Stimulated activated CD4-positive, alpha-beta T cell treated with anti-CD3 and anti-CD28 coated beads, Interleukin-2, amount 100 ng/mL, for 4 hours (primary cell): ENCODE measurements at places on chromosomes 12 and 14.

- DNase-seq = no peak
Measured at GRCh38 chr14:97844042-97844441, 1046.9 kb downstream of the VRK1 start.

DNA sequence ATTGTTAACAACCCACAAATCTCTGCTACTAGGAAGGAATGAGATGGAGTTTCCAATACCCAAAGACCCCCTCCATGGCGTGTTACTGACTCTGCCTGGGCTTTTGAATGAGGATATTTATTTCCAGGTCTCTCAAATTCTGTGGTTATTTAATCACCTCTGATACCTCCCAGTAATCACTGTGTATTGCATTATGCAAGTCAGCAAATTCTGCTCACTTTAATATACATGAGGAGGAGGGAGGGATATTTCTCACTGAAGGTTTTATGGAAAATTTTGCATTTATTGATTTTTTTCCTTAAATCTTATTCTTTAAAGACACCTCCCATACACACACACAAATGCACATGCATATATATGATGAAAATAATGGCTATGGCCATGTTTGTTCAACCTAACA is 962.9 kb downstream of the VRK1 start:
- no peak for DNase-seq

- no peak for DNase-seq
Measured at GRCh38 chr12:48420039-48420775, 52.2 kb upstream of the ANP32D start.

GRCh38 chr14:49893309-49894213 is 679 bp downstream of the ARF6 start:
- DNase-seq = peak; percentile 56

DNA sequence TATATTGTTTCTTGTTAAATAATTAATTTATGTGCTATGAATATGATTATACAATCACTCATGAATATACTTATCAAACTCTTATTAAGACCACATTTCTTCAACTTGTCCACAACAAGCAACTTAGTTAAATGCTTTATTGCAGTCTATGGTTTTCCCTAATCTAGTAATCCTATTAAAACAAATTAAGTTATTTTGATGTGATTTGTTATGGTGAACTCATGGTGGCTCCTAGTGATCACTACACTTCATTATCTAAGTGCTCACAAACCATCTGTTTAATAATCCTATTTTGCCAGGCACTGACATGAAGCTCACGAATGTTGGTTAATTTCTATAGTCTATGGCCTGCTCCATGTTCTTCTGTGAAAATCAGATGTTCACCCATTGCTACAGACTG is 42.9 kb downstream of the INSM2 start:
- DNase-seq = no peak

- DNase-seq = no peak
Measured at GRCh38 chr14:71687166-71687831, 244.9 kb upstream of the RGS6 start.
